ENCODE measurements at places on chromosomes 2 and 18.

- DNase-seq, result no peak
Measured at GRCh38 chr2:111165084-111165483, 44.4 kb downstream of the BCL2L11 start.

- DNase-seq, result no peak
Measured at GRCh38 chr2:158905784-158906183, 62.7 kb upstream of the TANC1 start.

DNA sequence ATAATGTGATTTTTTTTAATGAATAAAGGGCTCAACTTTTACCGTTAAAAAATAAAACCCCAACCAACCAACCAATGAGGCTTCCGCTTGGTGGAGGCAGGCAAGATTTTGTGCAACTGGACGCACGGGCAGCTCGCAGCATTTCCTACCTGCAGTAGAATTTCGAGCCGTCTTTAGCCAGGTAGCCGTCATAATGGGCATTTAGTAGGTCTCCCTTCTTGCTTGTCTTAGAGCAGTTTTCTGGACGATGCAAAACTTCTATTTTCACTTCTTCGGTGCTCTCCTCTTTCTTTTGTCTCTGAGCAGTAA lies 316 bp downstream of the FKBP7 start:
- DNase-seq, result peak; percentile 7

- no peak for DNase-seq
Measured at GRCh38 chr2:178874529-178875240, 67.5 kb upstream of the TTN start.

DNA sequence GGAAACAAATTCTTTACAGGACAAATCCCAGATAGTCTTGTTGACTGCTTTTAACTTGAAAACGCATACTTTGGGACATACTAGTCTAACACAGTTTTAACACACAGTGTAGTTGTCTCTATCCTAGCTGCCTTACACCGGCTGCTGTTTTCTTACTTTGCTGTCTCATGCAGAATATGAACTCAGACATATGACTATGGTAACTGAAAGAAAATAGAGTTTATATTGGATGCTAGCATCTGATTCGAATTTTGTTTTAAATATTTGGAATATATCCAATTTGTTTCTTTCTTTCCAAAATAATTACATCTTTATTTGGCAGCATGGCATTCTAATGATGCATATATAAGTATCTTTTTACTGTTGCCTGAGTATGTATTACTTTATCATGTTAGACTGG lies 69.8 kb downstream of the ANKRD12 start:
- DNase-seq, result no peak

DNA sequence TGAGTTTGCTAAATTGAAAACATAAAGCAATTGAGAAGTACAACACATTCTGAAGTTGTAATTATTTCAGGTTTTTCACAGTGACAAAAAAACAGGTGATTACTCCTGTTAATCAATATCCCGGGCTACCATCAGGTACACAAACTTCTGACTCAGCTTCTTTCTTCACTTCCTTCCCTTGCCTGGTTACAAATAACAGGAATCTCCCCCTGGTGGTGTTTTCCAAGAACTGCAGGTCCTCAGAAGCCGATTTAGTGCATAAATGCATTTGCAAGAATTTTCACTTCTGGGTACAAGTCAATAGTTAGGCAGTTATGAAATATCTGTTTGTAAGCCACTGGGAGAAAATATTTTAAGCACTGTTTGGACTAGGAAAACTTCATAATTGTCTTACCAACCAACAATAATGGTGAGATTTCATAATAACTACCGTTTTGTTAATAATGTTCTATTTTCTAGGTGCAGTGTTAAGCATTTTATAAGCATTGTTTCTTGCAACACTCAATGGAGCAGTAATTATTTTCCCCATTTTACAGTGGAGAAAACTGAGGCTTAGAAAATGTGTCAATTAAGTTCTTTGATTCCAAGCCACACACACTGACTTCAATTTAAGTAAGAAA lies 12.4 kb upstream of the GMCL1 start:
- peak; percentile 80 for DNase-seq

DNA sequence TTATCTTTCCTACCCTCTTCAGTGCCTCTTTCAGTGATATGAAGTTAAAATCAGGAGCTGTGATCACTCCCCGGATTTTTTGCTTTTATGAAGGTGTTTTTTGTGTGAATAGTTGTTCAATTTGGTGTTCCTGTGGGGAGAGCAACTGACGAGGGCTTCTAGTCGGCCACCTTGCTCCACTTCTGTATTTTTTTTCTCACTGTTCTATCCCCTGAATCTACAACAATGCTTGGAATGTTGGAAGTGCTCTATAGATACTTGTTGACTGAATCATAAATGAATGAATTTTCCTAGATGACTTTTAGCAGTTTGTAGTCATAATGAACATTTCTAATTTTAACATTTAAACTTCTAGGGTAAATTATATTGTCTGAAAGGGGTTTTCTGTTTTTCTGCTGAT lies 247.3 kb downstream of the ZNF385B start:
- DNase-seq, result no peak

DNA sequence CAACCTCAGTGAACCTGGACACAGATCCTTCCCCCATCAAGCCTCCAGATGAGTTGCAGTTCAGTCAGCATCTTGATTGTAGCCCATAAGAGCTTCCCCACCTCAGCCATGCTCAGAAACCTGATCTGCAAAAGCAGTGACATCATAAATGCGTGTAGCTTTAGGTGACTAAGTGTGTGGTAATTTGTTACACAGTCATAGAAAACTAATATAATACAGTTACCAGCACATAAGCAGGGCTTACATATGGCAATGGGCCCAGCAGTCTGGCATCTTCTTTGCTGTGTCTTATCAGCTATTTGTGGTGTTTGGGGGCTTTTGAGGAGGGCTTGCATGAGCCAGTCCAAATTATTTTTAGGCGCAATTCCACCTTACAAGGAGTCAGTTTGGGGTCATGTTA lies 807.0 kb downstream of the SLC4A3 start:
- DNase-seq, result no peak
